GM19239 (cell line): ENCODE measurements at places on chromosomes 6 and 20.

DNA sequence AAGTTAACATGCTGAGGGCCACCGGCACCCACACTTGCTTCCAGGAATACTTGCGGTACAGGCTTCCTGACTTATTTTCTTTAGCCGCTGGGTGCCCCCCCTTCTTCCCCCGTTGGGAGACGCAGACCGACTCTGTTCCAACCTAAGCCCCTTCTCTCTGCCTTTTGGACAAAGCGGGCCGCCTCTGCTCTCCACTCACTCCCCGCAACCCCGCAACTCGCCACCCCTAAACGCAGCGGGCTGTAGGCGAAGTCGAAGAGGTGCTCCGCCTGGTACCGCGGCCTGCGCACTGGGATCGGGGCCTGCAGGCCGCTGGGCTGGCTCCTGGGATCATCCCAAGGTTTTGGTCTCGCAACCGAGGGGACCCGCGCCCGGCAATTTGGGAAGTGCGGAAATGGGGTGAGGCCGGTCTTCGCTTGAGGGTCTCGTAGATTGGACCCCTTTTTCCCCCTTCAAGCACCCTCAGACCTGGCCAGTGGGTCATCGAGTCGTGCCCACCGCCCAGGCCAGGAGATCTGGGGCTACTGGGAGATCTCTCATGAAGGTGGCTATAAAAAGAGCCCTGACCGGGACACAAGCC is 4.7 kb upstream of the FOXF2 start:
- no peak for DNase-seq

DNA sequence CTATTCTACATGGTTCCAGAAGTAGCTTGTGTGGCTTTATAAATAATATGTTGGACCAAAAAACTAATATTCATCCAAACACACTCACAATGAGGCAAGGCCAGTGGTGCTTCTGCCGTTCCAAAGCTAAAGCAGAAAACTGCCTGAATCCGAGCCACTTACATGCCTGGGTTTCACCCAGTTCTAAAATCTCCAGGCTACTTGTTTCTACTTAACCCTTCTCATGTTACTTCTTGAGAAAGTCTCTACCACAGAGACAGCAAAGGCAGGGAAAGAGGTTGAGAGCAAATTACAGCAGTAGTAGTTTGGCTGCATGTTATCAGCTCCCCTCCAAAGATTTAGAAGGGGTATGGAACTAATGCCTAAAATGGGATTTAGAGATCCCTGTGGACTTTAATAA is 62.0 kb downstream of the FAXC start:
- no peak for DNase-seq

GRCh38 chr6:148943451-148943850 is 196.6 kb downstream of the UST start:
- DNase-seq = no peak

DNA sequence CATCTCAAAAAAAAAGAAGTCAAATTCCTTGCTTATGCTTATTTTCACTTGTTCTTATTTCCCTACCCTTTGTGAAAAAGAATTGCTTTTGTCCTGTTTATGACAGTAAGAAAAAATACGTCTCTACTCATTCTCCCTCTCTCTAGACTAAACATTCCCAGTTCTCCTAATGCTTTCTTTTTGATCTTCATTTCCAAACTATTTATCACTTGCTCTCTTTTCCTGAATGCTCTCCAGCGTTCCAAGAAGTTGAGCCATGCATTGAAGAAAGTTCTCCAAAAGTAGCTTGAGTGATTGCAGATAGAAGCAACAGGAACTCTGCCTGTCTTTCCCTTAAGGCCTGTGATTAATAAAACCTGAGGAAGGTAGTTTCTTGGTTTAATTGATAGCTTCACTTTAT is 53.1 kb upstream of the TMEM170B start:
- DNase-seq = no peak

- DNase-seq = no peak
These were observed 38.9 kb upstream of the SNAP25 start for GRCh38 chr20:10179574-10180298.
